Stimulated activated CD4-positive, alpha-beta T cell treated with anti-CD3 and anti-CD28 coated beads, TNF-alpha, amount 100 ng/mL, for 24 hours (primary cell): ENCODE measurements at places on chromosomes 5 and 9.

GRCh38 chr5:57442080-57442839, 40.4 kb downstream of the ACTBL2 start:
- no peak for DNase-seq

DNA sequence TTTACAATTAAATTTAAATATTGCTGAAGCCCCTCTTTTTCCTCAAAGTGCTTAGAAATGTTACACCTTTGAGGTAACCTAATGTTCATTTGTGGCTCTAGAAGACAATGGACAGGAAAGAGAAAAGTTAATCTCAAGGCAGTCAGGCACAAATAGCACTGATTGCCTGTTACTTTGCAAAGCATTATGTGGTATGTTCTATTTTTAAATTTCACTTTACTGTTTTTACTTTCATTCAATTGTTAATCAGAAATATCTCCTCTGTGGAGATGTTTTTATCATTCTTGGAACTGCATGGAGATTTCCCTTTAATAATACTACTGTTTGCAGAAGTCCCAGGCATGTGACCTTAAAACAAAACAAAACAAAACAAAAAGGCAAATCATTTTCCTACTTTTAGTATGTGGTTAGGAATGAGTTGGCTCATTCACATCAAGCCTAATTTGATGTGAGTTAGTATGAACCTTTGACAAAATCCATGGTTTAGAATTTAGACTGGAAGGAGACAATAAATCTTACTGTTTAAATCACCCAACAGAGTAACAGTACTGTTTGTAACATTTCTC, 67.5 kb downstream of the CWC27 start:
- no peak for DNase-seq

DNA sequence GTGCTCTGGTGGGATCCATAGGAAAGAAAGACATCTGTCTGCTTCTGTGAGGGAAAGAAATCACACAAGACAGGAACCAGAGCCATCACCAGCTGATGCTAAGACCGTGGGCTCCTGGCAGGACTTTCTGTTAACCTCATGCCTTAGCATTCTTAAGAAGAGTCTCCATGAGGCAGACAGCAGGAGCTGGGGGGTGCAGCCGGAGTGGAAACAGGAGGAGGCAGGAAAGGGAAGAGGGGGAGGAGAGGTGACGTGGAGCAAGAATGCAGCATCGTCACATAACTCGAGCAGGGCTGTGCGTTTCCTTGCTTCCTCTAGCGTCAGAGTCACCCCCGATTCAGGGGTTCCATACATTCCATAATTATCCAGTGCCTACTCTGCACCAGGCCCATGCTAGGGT, 53.6 kb downstream of the ERGIC1 start:
- DNase-seq: no peak

GRCh38 chr9:121071756-121072421, 2.9 kb upstream of the CNTRL start:
- DNase-seq: no peak
